ENCODE measurements at places on chromosomes 13 and 19.

DNA sequence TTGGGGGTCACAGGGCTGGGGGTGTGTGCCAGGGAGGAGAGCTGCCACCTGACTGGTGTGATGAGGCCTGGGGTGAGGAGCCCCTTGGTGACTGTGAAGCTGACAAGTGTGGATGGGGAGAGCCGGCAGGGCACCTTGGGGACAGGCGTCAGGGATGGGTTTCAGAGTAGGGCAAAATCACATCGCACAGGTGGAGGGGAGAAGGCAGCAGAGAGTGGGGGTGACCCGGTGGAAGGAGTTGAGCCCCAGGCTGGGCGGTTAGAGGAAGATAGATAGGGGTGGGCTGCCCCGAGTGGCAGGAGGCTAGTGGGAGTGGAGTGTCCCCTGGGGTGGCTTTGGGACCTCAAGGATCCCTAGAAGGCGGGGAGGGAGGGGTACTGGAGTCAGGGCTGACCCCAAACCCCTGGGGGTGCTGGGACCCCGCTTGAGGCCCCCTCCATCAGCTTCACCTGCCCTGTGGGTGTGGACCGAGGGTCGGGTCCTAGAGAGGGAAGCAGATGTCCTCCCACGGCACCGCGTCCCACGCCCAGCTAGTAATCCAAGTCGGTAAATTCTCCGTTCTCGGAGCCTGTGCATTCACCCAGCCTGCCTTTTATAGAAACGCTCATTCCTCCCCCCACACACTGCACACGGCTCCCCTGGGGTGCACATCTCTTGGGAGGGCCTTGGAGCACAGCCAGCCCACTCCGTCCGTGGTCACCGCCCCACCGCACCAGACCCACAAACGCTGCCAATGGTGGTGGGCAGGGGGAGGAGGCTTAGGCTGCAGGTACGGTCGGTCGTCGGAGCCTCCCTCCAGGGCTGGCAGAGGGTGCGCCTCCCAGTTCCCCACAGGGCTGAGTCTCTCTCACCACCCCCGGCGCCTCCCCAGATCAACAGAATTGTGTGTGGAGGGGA lies 2.4 kb downstream of the CTXN1 start:
- no peak for DNase-seq

DNA sequence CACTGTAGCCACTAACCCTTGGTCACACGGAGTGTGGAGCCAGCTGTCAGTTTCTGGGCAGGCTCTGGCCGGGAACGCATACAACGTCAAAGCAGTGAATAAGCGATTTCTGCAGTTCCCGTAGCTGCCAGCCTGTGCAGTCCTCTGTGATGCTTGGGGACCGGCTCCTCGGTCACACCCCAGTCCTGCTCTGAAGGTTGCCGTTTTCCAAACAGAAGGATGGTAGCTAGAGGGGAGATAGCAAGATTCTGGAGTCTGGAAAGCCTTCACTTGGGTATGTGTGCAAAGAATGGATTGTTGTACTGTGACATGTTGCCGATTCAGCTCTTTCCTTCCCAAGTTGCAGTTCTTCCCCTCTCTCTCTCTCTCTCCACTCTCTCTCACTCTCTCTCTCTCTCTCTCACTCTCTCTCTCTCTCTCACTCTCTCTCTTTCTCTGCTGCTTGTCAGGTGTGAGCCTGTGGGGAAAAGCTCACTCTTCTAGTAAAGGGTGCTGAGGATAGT lies 38.7 kb upstream of the C1QTNF9 start:
- DNase-seq = no peak

- DNase-seq = no peak
Observed at GRCh38 chr13:74325106-74325505, 190.9 kb upstream of the KLF12 start.

GRCh38 chr19:16496613-16496983 lies 404 bp downstream of the C19orf44 start:
- DNase-seq = no peak

DNA sequence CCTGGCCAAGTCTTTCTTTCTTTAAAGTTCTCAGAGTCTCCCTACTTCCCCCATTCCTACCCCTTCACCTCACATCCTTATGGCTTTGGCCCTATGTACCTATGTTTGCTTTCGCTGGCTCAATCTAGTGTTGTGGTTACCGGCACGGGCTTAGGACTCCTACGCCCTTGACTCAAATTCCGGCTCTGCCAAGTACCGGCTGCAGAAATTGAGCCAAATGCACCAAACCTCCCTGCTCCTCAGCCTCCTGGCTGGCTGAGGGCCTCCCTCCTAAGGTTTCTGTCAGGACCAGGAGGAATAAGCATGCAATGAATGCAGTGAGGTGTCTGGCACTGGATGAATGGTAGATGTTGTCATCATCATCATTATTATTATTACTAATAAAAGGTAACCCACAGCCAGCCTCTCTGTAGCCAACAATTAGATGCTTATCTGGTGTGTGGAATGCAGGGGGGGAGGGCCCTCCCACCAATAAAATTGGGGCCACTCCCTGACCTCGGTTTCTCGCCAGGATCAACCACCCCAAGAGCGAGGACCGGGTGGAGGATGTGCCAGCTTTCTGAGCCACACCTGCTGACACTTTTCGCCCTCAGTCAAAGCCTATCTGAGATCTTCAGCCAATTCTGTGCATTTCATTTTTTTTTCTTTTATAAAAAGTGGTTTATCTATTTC lies 20.7 kb downstream of the KLK5 start:
- DNase-seq = no peak

- no peak for DNase-seq
Observed at GRCh38 chr13:53848366-53848961, 819.9 kb downstream of the OLFM4 start.

GRCh38 chr19:37997911-37998344 lies 90.9 kb downstream of the SIPA1L3 start:
- no peak for DNase-seq

- no peak for DNase-seq
Observed at GRCh38 chr19:34818270-34818669, 45.3 kb upstream of the ZNF599 start.

- no peak for DNase-seq
Observed at GRCh38 chr19:41569481-41570150, 6.3 kb upstream of the CEACAM21 start.

DNA sequence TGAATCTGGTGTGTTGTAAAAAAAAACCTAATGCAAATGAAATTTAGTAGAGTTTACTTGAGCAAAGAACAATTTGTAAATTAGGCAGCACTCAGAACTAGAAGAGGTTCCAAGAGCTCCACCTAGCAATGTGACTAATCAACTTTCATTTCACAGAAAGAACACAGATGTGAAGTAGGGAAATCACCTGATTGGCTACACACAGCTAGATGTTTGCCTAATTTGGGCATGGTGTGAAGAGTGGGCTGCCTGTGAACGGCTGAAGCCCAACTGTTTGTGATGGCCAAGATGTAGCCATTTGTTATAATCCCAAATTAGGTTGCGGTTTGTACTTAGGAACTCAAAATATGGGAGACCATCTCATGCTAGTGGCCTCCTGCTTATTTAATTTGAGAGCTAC lies 724.4 kb upstream of the SLITRK5 start:
- no peak for DNase-seq

- DNase-seq = no peak
Observed at GRCh38 chr13:37618554-37618953, 20.0 kb upstream of the POSTN start.

- DNase-seq = no peak
Observed at GRCh38 chr19:39407660-39408391, 1.2 kb downstream of the ZFP36 start.

- DNase-seq = no peak
Observed at GRCh38 chr19:1052349-1052975, 12.6 kb downstream of the ABCA7 start.

GRCh38 chr19:5398693-5399057 lies 56.5 kb upstream of the ZNRF4 start:
- DNase-seq = no peak

DNA sequence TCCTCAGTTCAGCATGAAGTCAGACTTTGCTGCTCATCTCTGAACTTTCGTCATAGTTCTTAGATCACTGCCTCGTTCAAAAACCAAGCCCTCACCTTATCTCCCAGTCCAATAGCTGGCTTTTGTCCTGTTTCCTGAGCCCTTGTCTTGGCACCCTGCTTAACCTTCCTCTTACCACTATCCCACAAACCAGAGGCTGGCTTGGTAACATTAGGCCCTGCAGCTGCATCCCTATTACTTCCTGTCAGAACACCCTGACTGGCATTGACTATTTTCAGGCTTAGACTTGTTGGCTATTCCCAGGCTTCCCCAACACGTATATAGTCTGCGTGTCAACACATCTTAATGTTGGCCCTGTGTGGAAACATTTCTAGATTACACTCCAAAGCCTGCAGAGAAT lies 172.4 kb downstream of the VWA8 start:
- no peak for DNase-seq

- DNase-seq = no peak
Observed at GRCh38 chr19:50509366-50509765, 1.6 kb downstream of the JOSD2 start.

GRCh38 chr13:108948251-108948671 lies 318.9 kb downstream of the MYO16 start:
- DNase-seq = no peak

DNA sequence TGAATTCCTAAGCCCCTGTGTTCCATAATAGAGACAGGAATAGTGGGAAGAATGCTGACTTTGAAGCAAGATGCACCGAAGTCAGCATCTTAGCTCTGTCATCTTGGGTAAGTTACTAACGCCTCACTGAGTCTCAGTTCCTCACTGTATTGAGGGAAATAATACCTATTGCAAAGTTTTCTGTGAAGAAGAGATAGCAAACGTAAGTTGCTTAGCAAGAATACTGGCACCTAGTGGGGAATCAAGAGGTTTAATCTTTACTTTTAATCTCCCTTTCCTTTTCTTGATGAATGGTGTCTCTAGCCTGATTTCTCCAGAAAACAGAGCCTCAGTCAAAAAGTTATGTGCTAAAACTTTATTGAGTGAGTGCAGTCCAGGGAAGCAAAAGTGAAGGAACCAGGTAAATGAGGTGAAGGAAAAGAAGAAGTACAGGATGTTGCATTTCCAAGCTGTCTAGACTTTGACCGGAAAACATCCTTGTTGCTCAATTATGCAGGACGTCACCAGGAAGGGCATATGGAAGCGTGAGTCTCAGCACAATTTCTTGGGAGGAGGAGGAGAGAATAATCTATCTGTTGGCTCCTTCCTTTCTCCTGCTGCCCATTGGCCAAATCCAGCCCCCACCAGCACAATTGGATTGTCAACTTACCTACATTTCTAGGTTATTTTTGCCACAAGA lies 210.0 kb downstream of the B3GLCT start:
- no peak for DNase-seq

DNA sequence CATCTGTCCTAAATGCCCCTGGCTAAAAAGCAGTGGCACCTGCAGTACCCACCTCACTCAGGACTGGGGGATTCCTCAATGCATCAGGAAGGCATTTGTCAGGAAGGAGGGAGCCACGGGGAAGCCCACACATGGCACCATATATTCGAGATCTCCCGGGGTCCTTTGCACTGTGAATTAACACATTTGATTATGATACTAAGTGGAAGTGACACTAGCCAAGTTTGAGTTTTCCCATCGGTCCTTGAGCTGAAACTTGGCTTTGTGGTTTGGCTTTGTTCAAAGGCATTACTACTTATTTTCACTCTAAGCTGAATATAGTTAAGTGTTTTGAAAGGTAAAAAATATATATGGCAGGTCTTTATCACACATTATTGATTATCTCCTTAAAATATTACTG lies 168.7 kb upstream of the MYO16 start:
- DNase-seq = no peak

DNA sequence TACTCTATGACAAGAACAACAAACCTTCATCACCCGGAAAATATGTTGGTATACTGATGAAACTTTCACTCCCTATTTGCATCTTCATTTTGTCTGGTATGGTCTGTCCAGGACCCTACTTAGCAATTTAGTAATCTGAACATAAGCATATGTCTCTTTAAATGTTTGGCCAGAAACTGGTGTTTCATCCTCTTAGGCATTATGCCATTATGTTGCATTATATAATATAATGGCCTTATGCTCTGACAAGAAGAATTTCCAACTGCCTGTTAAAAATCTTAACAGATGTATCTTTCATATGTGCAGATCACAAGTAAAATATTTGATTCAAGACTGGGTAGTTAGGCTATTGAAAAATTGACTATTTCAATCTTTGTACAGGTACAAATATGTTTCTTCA lies 610.6 kb upstream of the PRR20A start:
- no peak for DNase-seq

- DNase-seq = no peak
Observed at GRCh38 chr13:45280011-45280410, 61.0 kb downstream of the TPT1 start.

- no peak for DNase-seq
Observed at GRCh38 chr13:101265934-101266333, 150.4 kb downstream of the NALCN start.

DNA sequence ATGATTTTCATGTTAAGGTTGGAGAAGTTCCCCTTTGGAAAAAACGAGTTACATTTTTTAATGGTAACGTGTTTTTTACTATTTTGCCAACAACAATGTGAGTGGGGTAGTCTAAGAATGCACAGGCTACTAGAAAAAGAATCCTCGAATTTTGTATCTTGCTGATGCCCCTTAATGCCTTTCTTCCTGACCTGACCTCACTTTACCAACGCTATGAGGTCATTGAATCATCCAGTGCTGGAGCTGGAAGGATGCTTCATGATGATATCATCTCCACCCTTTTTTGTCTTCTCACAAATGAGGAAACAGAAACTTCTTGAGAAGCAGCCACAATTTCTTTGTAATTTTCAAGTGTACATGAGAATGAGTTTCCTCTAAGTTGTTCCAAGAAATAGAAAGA lies 8.2 kb upstream of the UBL3 start:
- DNase-seq = no peak

DNA sequence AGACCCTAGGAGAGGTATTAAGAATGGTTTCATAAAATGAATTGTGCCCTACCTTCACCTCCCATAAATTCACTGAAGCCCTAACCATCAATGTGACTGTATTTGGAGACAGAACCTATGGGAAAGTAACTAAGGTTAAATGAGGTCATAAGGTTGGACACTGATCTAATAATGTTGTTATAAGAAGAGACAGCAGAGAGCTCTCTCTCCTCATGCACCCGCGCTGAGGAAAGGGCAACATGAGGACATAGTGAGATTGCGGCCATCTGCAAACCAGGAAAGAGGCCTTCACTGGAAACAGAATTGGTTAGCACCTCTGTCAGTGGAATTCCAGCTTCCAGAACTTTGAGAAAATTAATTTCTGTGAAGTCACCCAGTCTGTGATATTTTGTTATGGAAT lies 1396.1 kb upstream of the MIR17HG start:
- no peak for DNase-seq

DNA sequence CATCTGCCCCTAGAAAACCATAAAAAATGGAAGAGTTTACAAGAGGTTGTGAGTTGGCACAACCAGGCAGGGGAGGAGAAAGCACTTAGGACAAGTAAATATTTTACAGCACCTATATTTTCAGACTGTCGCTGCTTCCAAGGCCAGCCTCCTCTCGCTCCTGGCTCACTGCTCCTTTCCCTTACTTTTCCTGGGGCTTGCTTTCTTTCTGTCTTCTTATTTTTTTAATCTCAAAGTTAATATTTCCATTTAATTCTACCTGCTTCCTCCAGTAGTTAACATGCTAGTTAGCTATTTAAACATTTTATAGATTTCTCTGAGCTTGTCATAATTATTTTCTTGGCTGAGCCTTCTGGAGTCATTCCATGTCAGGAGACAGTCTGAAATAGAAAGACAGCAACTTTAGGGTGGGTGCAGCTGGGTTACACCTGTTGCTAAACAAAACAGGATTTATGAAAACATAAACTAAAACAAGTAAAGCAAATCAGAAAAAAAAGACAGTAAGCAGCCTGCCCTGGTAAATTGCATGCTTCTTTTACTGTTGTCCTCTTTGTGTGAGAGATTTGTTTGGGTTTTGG lies 330.1 kb downstream of the DLEU7 start:
- DNase-seq = no peak
